Fibroblast of villous mesenchyme (primary cell): ENCODE measurements at places on chromosomes 6 and 20. TPM values are rescaled to one million over a fixed set of nuclear protein-coding genes. Genes with fewer than 3 reads are reported as not detected.

- DNase-seq, result no peak
Observed at GRCh38 chr20:25013478-25014380, 21.2 kb upstream of the APMAP start.

- DNase-seq, result no peak
Observed at GRCh38 chr6:148495029-148495428, 152.4 kb downstream of the SASH1 start.

OR12D3 gene
- not detected in 2 replicates for total RNA-seq

BHLHE23 gene
- total RNA-seq, result not detected in 2 replicates

DNA sequence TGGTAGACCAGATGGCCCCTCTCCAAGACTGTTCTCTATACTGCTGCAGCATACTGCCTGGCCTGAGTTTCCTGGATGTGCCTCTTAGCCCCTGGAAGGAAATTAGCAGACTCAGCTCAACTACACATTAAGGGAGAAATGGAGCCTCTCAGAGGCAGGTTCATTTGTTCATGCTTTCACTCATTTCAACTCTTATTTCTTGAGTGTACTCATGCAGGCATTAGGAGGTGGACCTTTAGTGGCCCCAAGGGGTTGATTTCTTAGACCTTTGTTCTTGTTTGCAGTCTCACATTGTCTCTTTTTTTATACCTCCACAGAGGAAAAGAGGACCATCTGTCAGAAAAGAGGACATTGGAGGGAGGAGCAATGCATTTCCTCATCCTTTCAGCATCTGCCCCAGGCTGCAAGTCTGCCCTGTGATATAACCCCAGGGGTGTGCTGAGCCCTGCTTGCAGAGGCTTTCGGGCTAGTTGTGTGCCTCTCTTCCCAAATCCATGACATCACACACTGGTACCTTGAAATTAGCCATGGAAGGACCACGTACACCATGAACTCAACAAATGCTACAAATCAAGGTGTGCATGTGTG, 456.2 kb downstream of the CD83 start:
- no peak for DNase-seq

DYNLRB1 gene
- 57.4 and 59.6 TPM in 2 replicates for total RNA-seq
